Activated naive CD8-positive, alpha-beta T cell treated with anti-CD3 and anti-CD28 coated beads, Interleukin-2, amount 50 U/mL, for 16 hours (primary cell): ENCODE measurements at places on chromosomes 3 and 15.

GRCh38 chr15:63305260-63305659 lies 27.9 kb downstream of the APH1B start:
- DNase-seq: no peak

- DNase-seq: no peak
Observed at GRCh38 chr3:175105066-175105465, 245.9 kb downstream of the NAALADL2 start.

DNA sequence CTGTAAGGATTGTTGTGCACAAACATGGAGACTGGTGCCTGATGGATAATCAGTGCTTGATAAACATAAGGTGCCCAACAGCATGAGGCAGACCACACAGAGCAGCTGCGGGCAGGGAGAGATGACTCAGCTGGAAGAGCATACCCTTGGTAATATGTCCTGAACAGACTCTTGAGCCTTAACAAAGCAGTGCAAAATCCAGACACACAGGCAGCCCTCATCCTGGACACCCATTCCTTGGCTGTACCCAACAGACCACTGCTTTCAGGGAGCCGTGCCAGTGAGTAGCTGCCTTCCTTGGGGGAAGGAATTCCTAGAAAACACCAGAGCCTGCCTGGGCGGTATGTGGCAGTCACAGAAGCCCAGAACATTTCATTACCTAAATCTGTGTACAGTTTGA lies 156.2 kb downstream of the CLSTN2 start:
- no peak for DNase-seq

- DNase-seq: no peak
Observed at GRCh38 chr3:37324850-37325321, 150.5 kb upstream of the LRRFIP2 start.

DNA sequence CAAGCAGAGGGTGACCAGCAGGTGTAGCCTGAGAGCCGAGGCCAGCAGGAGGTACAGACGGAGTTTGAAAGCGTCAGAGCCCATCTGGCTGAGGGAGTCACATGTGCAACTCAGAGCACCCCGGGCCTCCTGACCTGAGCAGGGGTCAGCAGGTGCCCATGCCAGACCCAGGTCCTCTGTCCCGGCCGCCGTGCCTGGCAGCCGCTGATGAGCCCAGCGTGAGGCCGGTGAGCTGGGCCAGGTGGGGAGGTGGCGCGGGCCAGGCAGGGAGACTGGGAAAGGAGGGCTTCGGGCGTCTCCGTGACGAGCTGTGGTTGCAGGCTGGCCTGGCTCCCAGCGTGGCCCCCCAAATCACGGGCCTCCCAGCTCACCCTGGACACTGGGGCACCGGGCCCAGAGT lies 130.9 kb downstream of the CHSY1 start:
- DNase-seq: no peak
